ENCODE measurements at places on chromosomes 1 and 21. TPM values are rescaled to one million over a fixed set of nuclear protein-coding genes. Genes with fewer than 3 reads are reported as not detected.

DNA sequence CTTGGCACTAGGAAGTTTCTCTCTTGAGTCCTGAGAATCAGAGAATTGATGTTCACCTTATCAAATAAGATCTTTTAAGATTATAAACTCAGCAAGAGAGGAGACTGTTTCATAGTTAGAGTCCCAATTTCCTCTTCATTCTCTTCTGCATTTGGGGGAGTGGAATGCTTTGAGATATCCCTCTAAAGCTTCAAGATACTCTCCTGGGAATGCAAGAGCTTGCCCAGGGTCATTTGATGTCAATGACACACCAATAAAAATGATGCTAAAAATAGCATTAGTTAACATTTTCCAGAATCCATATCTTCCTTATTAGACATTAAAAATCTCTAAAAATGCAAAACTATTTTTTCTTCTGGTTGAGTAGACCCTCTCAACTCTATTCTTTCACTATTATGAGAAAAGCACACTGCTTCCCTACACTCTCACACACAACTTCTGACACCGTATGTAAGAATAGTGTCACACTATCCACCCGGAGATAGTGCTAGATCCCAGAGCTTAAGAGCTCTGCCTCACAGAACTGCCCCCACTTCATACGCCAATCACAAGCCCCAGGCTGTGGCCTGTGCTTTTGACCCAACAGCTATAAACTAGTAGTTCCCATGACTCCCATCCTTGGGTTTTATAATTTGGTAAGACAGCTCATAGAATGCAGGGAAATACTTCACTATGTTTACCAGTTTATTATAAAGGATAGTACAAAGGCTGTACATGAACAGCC is 399.9 kb upstream of the RUNX1 start:
- DNase-seq, result no peak

DNA sequence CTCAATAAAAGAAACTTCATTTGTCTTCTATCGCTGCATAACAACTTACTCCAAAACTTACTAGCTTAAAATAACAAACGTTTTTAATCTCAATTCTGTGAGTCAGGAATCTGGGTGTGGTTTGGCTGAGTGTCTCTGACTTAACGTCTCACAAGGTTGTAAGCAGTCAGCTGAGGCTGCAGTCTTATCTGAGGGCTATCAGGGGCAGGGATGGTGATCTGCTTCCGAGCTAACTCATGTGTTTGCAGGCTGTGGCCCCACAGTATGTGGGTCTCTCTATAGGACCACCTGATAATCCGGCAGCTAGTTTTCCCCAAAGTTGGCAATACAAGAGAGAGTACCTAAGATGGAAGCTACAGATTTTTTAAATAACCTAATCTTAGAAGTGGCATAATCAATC is 234.2 kb upstream of the FGGY start:
- DNase-seq, result peak; percentile 38

DNA sequence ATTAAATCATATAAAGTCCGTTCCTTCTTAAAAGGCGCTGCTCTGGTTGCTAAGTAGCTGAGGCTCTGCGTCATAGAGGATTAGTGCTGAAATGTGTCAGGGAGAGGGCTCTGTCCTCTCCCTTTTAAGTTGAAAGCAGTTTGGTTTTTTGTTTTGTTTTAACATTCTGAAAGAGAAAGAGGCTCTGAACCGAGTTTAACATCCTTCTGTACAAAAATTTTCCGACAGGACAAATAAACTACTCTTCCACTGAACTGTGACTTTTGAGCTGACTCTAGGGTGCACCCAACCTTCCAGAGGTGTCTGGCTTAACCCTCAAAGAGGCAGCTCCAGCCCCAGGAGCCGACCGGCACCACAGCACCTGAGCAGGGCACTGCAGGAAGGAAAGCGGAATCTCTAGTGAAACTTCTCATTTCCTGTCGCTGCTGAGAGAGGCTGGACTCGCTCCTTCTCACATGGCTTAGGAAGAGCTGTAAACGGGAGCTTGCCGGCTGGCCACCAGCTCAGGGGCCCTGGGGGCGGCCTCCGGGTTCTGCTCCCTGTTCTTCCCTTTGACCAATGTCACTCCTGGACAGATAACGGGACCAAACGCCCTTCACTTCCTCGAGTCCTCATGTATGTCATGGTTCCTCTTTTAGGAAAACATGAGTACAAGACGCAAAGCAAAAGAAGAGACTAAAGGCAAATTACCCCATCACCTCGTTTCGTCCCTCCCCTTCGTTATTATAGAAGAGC is 1.2 kb downstream of the VAV3 start:
- DNase-seq, result no peak

DNA sequence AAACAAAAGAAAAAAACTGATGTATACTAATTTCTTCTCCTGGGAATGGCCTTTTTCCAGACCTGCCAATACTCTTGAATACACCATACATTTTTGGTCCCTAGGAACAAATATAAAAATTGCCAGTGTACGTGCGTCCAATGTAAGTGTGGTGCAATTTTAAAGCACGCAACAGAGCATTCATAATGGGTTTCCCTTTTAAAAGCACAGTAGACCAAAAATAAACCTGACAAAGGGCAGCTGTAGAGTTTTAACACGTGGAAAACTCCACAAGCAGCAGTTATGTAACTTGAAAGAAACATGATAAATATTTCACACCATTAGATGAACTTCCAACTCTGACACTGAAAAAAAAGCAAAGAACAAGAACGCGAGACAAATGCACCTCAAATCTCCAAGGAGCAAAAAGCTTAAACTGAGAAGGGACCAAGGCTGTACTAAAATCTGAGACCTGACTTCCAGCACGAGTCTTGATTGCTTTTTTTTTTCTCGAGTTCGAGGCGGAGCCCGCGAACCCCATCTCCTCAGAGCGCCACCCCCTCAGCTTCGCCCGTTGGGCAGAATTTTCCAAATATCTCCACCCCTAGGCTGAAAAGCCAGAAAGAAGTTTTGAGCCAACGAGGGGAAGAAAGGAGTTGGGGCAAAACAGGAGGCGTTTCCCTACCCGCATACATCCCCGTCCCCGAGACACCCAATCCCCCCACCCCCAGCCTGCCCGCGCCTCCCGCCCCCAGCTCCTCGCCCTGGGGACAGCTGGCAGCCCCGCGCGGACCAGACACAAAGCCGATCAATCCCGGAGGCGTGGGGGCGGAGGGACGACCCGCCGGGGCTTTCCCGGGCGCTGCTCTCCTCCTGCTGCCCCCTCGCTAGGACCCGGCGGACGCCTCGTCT is at the start of gene JAM2:
JAM2 (plus strand) TSS at position 599 of the 891 bp plus-strand sequence. CDS start 564 bp downstream, outside the sequence.
- peak; percentile 12 for DNase-seq

DNA sequence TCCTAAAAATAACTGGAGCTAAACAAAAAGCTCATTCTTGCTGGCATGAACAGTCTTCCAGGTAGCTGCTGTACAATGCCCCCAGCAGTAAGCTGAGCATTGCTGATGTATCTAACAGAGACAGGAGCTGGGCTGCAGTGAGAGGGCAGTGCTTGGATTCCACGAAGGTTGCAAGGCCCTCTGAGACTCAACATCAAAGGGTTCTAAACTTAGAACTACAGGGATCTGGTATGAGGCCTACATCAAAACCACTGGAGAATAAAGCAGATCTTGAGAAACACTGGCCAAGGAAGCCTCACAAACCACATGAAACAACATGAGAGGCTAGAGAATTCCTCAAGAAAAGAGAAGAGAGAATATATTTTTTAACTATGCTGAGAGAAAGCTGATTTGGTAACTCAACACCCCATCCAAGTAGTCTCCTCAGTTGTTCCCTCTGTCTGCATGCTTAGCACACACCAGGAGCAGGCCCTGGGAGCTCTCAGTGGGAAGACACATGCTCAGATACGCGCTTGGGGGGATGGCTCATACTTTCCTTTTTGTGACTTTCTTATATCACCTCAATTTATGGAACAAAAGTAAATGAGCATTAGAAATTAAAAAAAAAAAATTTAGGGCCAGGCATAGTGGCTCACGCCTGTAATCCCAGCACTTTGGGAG is 27.7 kb downstream of the DSTYK start:
- no peak for DNase-seq

The NRDC gene
- 112 TPM for total RNA-seq

The MPL gene
- not detected for total RNA-seq

The PTPN14 gene
- 46.2 TPM for total RNA-seq

- peak; percentile 74 for DNase-seq
These were observed 11.6 kb upstream of the CTRC start for GRCh38 chr1:15426492-15427279.

DNA sequence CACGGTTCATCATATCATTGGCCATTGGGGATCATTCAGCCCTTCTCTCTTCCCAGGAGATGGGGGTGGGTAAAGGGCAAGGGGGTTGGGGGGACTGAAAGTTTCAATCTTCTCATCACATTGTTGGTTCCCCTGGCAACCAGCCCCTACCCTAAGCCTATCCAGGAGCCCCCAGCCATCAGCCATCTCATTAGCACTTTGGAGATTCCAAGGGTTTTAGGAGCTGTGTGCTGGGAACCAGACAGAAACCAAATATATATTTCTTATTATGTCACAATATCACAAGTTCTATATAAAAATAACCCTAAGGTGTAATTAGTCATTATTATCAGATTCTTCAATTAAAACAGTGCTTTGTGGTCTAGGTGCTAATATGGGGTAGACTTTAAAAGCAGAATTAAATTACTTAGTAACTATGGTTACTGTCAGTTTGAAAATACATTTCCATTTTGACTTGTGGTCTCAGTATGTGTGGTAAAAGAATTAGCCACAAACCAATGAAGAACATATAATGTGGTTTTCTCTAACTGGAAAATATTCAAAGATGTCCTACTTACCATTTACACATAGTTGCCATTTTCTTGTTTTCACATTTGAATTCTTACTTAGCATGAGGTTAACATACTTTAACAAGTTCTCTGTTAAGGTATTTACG is 28.1 kb downstream of the IL23R start:
- DNase-seq, result no peak

The AZIN2 gene
- total RNA-seq, result 6.2 TPM

GRCh38 chr1:16625497-16626408 is 12.4 kb upstream of the NBPF1 start:
- DNase-seq, result no peak

DNA sequence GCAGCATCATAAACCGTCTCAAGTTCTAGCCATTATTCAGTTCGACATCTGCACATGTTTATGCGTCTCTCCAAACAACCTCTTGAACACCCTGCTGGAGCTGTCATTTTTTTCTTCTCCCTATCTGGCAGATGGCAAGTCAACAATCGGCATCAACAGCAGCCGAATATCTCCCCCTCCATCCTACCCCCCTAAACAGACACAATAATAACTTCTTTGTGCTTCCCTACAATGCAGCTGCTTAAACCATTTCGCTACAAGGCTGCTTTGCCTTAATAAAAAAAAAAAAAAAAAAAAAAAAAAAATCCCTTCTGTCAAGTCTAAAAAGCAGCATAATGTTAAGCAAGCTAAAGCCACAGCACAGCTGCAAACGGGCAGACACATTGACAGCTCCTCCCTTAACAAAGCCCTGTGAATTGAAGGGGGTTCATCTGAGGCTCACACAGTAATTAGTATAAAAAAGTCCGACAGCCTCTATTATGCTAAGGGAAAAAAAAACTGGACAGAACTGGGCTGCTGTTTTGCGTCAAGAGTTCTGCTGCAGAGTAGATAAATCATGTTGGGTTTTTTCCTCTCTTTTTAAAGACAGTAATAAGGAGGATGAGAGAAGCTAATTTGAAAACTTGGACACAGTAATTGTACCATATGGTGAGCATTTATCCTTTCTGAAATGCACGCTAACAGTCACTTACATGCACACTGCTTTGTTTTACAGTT is 136.4 kb downstream of the AKT3 start:
- DNase-seq, result no peak

DNA sequence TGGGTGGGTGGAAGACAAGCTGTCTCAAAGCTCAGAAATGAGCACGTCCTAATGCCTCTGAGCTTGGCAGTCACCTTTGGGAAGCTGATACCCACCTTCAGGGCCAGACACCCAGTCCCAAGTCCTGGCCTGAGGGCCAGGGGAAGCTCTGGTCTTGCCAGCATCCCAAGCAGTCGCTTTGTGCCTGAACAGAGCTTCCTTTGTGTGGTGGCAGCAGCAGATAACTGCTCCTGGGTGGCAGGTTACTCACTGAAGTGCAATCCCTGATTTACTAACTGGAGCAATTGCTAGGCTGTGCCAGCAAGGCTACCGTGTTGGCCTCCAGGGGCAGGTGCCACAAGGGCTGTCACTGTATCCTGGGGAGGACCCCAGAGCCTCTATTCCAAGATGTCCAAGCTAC is 40.4 kb upstream of the GRHL3 start:
- no peak for DNase-seq

DNA sequence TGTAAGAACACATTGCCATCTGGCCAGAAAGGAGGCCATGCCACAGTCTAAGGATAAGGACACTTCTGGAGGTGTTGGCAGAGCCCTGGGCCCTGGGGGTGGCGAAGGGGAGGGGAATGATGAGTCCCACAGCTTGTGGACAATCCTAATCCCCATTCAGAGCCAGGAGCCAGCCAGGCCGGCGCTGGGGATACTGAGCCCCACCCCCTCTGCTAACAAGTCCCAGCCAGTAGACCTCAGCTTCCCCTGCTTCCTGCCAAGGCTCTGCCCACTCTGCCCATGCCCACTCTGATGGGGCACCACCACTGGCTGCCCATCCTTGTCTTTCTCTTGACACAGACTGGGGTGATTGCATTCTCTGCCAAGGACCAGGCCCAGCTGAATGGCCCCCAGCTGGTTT is 71.9 kb downstream of the NAV1 start:
- DNase-seq, result no peak

The HES3 gene
- total RNA-seq, result not detected

DNA sequence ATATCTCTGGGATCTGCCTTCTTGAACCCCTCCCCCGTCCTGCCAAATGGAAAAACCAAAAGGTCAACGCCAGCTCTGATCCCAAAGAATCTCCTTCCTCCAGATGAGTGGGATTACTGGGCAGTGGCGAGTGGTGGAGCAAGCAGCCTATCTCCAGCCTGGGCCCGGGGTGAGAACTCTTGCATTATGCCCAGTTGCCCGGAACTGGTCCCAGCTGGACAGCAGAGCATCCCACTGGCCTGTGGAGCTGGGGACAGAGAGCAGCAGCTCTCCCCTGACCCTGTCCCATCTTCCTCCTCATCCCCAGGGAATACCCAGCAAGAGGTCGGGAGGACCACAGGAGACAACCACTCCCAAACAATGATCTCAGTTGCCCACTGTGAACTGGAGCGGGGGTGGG is 130.5 kb downstream of the TMEM53 start:
- no peak for DNase-seq

DNA sequence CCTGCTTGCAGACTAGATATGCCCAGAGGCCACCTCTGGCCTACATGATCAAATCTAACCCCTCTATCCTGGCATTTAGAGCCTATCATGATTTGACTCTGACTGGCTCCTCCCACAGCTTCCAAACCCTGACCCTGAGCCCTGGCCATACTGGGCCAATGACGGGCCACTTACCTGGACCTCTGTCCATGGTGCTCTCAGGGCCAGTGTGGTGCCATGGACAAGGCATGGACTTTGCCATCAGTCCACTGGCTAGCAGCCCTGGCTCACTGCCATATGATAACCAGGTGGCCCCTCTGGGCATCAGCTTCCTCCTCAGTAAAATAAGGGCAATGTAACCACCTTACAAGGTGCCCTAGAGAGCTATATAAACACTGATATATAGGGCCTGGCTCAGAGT is 713.4 kb downstream of the PTPRU start:
- no peak for DNase-seq

DNA sequence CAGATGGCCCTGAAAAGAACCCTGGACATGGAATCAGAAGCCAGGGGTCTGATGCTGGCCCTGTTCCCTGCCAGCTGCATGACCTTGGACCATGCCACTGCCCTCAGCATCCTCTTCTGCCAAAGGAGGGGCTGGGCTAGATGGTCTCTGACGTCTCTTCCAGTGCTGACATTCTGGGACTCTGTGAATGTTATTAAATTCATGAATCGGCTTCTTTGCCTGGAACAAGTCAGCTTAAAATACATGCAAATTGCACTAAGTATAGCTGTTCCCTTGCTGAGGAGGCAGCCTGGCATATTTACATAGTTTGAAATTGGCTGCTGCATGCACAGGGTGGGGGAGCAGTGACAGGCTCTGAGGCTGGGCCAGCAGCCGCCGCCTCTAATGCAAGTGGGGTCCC is 23.8 kb downstream of the KCNA2 start:
- no peak for DNase-seq
